ENCODE measurements at places on chromosomes 1 and 21. TPM values are rescaled to one million over a fixed set of nuclear protein-coding genes. Genes with fewer than 3 reads are reported as not detected.

RSRP1 gene
- total RNA-seq: 43.9 TPM

WNT4 gene
- not detected for total RNA-seq

- DNase-seq: no peak
These were observed 154.3 kb downstream of the PLXNA2 start for GRCh38 chr1:208089761-208090370.

DNA sequence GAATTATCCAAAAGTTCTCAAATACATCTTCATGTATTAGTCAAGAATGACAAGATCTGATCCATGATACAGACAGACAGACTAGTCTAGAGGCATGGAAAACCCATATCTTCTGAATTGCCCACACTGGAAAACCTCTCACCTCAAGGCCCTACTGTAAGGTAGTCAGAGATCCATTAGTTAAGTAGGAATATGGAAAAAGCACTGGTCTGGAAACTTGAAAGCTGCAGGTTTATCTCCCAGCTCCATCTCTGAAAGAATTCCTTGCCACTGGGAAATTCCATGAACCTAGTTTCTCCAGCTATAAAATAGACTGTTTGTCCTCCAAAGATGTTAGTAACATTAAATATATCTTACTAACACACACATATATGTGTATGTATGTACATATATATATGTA, 169.2 kb downstream of the AKT3 start:
- no peak for DNase-seq

DNA sequence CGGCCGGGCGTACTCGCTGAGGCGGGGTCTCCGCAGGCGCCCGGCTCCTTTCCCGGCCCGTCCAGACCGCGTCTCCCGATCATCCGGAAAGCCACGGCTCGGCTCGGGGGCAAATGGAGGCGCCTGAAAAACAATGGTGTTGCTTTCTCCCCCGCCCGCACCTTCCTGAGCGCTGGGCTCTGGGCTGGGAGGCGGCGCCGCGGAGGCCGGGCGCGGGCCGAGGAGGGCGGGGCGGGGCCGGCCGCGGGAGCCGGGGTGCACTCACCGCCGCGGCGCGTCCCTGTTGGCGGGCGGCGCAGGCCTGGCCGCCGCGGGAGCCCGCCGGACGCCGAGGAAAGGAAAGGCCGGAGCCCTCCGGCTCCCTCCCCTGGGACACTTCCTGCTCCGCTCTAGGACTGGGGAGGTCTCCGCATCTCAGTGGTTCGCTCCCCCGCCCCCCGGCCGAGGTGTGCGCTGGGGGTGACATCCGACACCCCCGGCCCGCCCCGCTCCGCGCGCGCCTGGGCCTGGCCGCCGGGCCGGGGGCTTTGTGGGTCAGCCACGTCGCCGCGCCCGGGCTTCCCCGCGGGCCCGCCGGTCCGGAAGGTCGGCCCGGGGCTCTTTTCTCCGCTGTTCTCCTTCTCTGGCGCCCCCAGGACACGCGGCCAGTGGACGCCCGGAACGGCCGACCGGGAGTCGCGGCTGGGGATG, at the start of gene ZNF496:
Gene ZNF496 (minus strand): TSS at position 343 of the 690 bp plus-strand sequence. CDS start 2,289 bp downstream, outside the sequence.
- DNase-seq: peak; percentile 79

DNA sequence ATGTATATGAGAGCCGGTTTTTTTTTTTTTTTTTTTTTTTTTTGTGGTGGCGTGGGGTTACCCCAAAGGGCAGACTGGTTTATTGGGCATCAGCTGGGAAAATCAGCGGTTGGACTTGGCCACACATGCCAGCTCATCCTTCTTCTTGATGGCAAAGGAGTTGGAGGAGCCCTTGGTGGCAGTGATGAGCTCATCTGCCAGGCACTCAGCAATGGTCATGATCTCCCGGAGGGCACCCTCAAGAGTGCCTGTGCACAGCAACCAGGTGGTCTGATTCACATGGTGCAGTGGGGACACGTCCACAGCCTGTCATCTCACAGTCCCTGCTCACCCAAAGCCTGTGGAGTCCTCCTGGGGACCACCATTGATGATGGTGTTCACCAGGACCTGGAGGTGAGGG, 62.0 kb downstream of the MRPS6 start:
- no peak for DNase-seq

GRCh38 chr1:61642475-61643232, 82.3 kb downstream of the TM2D1 start:
- no peak for DNase-seq

DNA sequence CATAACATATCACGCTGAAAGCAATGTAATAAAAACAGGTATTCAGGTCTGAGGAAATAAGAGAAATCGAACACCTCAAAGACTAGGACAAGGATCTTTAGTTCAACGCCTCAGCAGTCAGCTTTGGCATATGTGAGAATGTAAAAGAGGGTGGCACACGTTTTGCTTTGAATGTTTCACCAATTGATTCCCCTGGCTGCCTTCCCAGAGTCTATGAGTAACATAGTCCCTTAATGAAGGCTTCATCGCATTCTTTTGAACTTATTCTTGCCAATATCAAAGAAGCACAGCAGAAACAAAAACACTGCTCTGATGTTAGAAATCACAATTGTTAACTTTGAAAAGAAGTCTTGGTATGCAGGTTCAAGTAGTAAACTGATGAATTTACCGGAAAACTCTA, 764.8 kb downstream of the ADGRL2 start:
- no peak for DNase-seq

DNA sequence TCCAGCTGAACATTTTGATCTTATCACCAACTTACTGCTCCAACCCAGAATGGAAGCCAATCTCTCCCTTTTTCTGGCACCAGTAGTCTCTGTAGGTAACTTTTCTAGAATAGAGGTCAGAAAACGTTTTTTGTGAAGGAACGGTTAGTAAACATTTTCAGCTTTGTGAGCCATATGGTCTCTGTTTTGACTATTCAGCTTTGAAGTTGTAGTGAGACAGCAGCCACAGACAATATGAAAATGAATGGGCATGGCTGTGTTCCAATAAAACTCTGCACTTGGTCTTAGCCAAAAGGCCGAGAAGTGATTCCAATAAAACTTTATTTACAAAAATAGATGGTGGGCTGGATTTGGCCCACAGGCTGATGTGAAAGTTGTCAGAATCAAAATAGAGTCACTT, 28.9 kb downstream of the MAP10 start:
- no peak for DNase-seq

DNA sequence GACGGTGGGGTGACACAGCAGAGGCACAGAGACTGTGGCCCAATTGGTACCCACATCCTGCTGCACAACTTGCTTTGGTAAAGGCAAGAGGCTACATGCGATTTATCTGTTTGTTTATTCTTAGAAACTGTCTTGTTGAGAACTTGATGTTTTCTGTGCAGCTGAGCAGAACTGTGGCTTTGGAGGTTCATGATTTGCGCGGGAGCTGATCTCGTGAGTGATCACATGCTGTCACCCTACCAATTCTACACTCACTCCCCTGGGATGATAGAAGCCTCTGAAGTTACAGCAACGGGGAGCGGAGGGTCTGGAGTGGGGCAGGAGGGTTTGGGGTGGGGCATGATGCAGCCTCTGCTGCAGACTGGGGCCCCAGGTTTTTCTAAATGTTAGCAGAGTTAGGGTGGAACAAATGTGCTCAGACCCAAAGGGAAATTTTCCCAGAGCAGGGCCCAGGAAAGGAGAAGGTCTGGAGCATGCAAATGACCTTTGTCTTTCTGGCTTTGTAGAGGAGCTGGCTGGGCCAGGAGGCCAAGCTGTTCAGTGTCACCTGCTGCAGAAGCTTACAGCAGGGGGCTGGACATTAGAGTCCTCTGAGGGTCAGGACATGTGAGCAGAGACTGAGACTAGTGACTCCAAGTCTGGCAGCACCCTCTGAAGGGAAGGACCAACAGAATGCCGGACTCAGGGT, 83.6 kb downstream of the GRIK3 start:
- DNase-seq: no peak

GRCh38 chr21:26795866-26796329, 49.3 kb downstream of the ADAMTS1 start:
- DNase-seq: peak; percentile 62

- DNase-seq: no peak
These were observed 34.8 kb downstream of the CLCA1 start for GRCh38 chr1:86503406-86504136.

GRCh38 chr1:112988367-112988766, 32.4 kb upstream of the SLC16A1 start:
- no peak for DNase-seq

GRCh38 chr1:226491093-226491850, 57.3 kb upstream of the STUM start:
- no peak for DNase-seq

DNA sequence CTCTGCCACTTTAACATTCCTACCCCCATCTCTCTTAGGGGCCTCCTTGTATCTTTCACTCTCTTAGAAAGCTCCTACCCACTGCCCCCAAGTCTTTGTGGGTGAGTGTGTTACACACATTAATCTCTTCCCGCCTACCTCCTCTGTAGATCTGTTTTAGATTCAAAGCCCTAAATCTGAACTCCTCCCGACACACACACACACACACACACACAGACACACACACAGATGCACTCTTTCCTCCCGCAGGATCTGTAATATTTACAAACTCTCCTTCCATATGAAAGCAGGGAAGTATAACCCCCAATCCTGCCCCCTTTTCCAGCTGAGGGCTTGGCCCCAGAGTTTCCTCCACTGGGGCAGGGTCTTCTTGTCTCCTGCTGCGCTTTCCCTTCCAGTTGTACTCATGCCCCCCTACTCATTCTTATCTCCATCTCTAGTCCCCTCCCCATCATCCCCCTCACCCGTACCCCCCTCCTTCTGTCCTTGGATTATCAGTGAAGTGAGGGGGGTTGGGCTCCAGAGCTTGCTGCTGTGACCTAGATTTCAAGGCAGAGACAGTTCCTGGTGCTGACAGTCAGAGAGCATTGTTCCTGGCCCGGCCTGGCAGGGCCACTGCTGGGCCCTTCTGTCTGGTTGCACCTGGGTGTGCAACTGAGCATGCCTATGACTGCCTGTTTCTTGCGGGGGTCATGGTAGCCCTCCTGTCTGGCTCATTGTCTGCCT, 4.3 kb downstream of the PEA15 start:
- no peak for DNase-seq

GRCh38 chr1:234573711-234574299, 36.2 kb downstream of the IRF2BP2 start:
- peak; percentile 97 for DNase-seq

DNA sequence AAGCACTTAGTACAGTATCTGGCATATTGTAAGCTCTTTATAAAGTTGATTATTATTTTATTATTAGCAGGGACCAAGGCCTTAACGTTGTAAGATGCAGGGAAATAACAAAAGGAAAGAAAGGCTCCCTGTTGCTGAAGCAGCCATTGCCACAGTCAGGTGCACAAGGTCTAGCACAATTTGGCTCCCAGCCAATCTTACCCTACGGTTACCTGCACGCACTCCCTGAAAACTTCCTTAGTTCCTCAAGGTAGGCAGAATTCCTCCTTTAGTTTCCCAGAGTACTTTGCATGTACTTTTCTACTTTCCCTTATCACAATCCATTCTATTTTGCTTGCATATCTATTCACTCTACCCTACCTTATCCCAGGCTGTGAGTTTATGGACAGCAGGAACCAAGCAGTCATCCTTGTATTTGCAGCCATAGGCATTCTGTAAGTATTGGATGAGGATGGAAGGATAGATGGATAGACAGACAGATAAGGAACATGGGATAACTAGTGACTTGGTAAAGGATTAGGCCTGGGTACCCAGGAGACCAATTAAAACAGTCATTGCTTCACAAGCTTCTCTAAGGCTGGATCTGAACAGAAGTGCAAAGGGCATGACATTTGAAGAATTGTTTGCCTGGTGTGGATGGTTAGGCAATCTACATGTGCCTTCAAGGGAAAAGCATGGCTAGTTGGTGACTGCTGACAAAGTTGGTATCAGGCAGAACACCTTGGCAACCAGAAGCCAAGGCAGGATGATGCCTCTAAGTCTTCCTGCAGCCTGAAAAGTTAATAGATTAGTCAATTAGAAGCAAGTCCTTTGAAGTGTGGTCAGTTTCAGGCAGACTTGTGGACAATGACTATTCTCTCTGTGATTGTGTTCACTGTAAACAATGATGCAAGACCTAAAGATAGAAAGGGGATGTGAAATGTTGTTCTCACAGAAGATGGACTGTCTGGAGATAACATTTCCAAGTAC, 20.8 kb upstream of the JAK1 start:
- no peak for DNase-seq

Data from NCI-H460 (cell line).